Inflammatory macrophage (primary cell): ENCODE measurements at places on chromosomes 7 and 10.

GRCh38 chr7:142263598-142264380 is 5.9 kb upstream of the PRSS58 start:
- no peak for DNase-seq

GRCh38 chr10:123550675-123551096 is 115.5 kb upstream of the GPR26 start:
- DNase-seq, result no peak

- no peak for DNase-seq
Observed at GRCh38 chr10:102403115-102403514, 7.6 kb downstream of the NFKB2 start.

- no peak for DNase-seq
Observed at GRCh38 chr7:87116315-87116714, 35.9 kb upstream of the DMTF1 start.

GRCh38 chr10:103637927-103638557 is 144.5 kb downstream of the NEURL1 start:
- DNase-seq, result no peak

GRCh38 chr10:68231106-68231816 is 652 bp downstream of the ATOH7 start:
- peak; percentile 47 for DNase-seq

GRCh38 chr7:132703742-132704141 is 127.5 kb upstream of the PLXNA4 start:
- DNase-seq, result no peak
